ENCODE measurements at places on chromosomes 3 and 15. TPM values are rescaled to one million over a fixed set of nuclear protein-coding genes. Genes with fewer than 3 reads are reported as not detected.
A peak's percentile ranks its signal among the peaks of the same experiment; 100 is the strongest.

DNA sequence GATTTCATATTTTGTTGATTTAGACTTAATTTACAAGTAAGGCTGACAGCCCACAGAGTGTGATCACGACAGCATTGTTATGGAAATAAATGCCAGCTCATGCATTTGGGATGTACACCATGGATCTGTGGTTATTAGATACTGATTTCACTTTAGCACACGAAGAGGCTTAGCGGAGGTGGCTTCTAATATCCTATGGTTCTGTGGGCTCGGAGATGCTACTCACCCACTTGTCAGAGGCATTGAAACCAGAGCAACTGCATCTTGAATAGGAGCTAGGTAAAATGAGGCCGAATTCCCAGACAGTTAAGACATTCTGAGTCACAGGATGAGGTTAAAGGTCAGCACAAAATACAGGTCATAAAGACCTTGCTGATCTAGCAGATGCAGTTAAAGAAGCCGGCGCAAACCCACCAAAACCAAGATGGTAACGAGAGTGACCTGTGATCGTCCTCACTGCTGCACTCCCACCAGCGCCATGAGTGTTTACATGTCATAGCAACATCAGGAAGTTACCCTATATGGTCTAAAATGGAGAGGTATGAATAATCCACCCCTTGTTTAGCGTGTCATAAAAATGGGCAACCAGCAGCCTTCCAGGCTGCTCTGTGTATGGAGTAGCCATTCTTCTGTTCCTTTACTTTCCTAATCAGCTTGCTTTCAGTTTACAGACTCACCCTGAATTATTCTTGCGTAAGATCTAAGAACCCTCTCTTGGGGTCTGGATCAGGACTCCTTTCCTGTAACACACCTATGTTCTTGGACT is 117.5 kb downstream of the PGPEP1L start:
- peaks cover 28% of the 10 kb centered on the region for H3K4me1 ChIP-seq
- peaks cover 13% of the 10 kb centered on the region for H3K36me3 ChIP-seq
- peak overlapping the region; percentile 30 for H3K4me3 ChIP-seq
- peak overlapping the region; percentile 94 for H3K27ac ChIP-seq
- H3K27me3 ChIP-seq, result no peaks in the 10 kb centered on the region
- DNase-seq, result peak; percentile 95

DNA sequence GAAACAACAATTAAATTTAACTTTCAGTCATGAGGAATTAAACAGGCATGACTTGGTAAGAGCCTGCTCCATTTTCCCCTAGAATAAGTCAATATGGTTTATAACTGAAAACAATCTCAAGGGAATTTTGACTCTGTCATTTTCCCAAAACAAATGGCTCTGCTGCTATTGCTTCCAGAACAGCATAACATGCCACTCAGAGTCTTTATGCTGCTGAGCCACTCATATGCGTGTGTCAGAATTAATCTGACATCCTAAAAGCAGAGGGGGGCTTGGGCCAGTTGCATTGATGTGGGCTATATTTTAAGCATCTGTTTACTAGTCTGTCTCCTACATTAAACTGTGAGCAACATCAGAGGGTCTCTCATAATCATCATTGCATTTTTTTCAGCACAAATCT is 111.1 kb upstream of the ABI3BP start:
- no peaks in the 10 kb centered on the region for H3K4me1 ChIP-seq
- no peak for DNase-seq
- H3K27me3 ChIP-seq, result no peaks in the 10 kb centered on the region
- H3K36me3 ChIP-seq, result no peaks in the 10 kb centered on the region
- no peak overlapping the region for H3K27ac ChIP-seq

DNA sequence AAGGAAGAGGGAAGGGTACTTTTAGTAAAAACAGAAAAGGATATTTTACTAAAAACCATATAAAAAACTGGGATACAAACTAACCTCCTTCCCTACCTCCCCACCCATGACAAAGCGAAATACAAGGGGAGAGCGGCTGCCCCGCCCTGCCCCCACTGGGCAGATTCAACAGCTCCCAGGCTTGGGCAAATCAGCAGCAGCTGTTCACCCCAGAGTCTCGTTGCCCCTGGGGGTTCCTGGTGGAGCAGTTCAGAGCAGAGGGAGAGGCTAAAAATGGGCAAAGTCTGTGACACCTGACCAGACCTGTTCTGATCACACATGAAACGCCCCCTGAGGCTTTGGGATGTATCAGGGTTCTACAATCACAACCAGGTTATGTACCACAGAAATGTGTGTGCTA is 2.5 kb upstream of the ETFA start:
- no peaks in the 10 kb centered on the region for H3K36me3 ChIP-seq
- peaks cover 2% of the 10 kb centered on the region for H3K27me3 ChIP-seq
- H3K4me1 ChIP-seq, result peaks cover 10% of the 10 kb centered on the region
- no peak overlapping the region for H3K4me3 ChIP-seq
- DNase-seq, result no peak
- no peak overlapping the region for H3K27ac ChIP-seq

Gene KCNMB2
- total RNA-seq, result not detected

All from IMR-90 (cell line).